Mesenteric fat pad (tissue), 1 donor: ENCODE measurements at places on chromosomes 5 and 9. TPM values are rescaled to one million over a fixed set of nuclear protein-coding genes. Genes with fewer than 3 reads are reported as not detected.

IL4 gene
- not detected for total RNA-seq

RANBP6 gene
- 12.1 TPM for total RNA-seq

TRIM36 gene
- total RNA-seq, result 1.3 TPM

SEMA6A gene
- 24.0 TPM for total RNA-seq

CAVIN4 gene
- 0.26 TPM for total RNA-seq

ARHGEF28 gene
- 9.4 TPM for total RNA-seq

FAM163B gene
- not detected for total RNA-seq

FCN2 gene
- 1.2 TPM for total RNA-seq

DIMT1 gene
- 30.7 TPM for total RNA-seq

RASGRF2 gene
- total RNA-seq, result 30.7 TPM

FOXE1 gene
- total RNA-seq, result not detected

C9orf50 gene
- not detected for total RNA-seq

PALM2AKAP2 gene
- 120 TPM for total RNA-seq

PCDHGA8 gene
- total RNA-seq, result 0.87 TPM

ZNF608 gene
- total RNA-seq, result 15.3 TPM

NEUROG1 gene
- not detected for total RNA-seq

ZNF366 gene
- 13.8 TPM for total RNA-seq

FAT2 gene
- total RNA-seq, result 0.51 TPM

HTR1A gene
- total RNA-seq, result not detected

COL23A1 gene
- 0.55 TPM for total RNA-seq

SLC6A19 gene
- total RNA-seq, result 0.32 TPM

CYLC2 gene
- total RNA-seq, result not detected

GARNL3 gene
- total RNA-seq, result 5.6 TPM

BHMT2 gene
- 60.6 TPM for total RNA-seq

ZNF454 gene
- 1.8 TPM for total RNA-seq

CD74 gene
- total RNA-seq, result 486 TPM
